ENCODE measurements at places on chromosomes 11 and 22. TPM values are rescaled to one million over a fixed set of nuclear protein-coding genes. Genes with fewer than 3 reads are reported as not detected.
A peak's percentile ranks its signal among the peaks of the same experiment; 100 is the strongest.

- no peak for DNase-seq
These were observed 4.9 kb downstream of the ATP5MGL start for GRCh38 chr22:42635531-42635930.

PLEKHB1 gene
- 9.7 TPM for polyA plus RNA-seq

DNA sequence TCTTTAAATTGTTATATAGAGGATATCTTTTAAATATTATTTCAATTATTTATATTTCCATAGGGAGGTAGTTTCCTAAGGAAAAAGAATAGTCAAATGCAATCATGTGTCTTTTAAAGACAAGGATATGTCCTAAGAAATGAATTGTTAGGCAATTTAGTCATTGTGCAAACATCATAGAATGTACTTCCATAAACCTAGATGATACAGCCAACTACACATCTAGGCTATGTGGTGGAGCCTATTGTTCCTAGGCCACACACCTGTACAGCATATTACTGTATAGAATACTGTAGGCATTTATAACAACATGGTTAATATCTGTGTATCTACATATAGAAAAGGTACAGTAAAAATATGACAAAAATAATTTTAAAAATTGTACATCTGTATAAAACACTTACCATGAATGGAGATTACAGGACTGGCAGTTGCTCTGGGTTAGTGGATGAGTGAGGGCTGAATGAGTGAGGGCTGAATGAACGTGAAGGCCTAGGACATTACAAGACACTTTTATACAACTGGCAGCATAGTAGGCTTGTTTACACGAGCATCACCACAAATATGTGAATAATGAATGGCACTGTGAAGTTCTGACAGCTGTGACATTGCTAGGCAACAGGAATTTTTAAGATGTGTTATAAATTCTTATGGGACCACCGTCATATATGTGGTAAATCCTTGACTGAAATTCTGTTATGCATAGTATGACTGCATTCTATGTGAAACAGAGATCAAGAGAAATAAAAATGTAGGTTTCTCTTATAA is 1879.0 kb upstream of the RAG2 start:
- DNase-seq = no peak

NXPE2 gene
- polyA plus RNA-seq = not detected

DNA sequence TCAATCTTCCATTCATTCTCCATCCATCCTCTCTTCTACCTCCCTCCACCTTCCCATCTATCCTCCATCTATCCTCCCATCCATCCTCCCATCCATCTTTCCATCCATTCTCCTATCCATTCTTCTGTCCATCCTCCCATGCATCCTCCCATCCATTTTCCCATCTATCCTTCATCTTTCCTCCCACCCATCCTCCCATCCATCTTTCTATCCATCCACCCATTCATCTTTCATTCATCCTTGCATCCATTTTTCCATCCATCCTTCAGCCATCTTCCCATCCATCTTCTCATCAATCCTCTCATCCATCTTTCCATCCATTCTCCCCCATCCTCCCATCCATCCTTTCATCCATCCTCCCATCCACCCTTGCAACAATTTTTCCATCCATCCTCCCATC is 27.5 kb downstream of the IGLL1 start:
- no peak for DNase-seq

- peak; percentile 41 for DNase-seq
These were observed 6.1 kb downstream of the C11orf91 start for GRCh38 chr11:33694346-33695050.

GRCh38 chr11:91421641-91422040 is 803.0 kb upstream of the FAT3 start:
- no peak for DNase-seq

GRCh38 chr11:111010391-111011274 is 234.9 kb upstream of the POU2AF2 start:
- no peak for DNase-seq

DNA sequence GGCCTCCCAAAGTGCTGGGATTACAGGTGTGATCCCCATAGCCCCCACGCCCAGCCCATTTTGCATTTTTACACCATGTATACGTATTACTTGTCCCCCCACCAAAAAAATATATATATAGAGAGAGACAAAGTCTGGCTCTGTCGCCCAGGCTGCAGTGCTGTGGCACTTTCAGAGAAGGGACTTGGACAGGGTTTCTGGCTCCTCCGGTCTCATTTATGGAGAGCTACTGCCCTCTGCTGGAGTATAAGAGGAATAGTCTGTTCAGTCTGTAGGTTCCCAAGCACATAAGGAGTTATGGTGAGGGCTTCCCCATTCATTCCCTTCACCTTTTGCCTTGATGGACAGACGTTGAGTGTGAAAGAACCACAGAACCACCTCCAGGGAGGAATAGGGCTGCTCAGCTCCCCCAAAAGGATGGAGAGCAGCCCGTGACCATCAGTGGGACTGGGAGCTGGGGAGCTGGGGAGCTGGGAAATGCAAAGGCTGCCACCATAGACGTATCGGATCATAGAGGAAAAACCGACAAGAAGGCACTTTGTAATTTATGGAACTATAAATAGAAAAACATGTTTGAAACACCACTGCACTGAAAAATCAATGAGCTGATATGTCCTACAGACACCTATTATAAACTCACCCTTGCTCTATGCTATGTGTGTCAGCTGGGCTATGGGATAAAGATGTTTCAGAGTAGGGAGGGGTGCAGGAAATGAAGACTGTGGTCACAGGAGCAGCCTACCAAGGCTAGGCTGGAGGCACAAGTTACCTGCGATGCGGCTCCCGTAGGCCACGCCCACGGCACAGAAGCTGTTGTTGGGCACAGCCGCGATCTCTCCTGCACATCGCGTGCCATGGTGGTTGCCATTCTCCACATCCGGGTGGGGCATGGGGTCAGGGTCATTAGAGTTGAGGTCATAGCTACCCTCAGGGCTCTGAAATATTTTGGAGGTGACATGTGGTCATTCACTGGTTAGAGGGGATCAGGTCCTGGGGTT is 5.2 kb downstream of the PCSK7 start:
- peak; percentile 84 for DNase-seq

DNA sequence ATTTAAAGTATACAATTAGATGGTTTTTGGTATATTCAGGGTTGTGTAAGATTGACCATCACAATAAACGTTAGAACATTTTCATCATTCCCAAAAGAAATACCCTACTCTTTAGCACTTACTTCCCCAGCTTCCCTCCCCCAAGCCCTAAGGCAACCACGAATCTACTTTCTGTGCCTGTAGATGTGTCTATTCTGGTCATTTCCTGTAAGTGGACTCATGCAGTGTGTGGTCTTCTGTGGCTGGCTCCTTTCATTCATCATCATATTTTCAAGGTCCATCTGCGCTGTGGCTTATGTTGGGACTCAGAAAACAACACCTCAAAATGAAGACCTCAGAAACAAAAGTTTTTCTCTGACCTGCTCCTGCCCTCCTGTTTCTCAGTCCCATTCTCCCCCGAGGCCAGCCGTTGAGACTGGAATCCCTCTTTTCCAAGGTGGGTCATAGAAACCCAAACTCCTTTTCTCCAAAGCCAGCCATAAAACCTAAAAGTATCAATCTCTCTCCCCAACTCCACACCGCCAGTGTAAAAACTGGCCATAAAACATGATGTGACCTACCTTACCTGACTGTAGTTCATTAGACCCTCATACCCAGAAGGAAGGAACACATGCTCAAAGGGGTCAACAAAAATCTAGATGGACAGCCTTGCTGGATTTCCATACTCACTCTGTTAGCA is 12.9 kb upstream of the TMPRSS13 start:
- DNase-seq = no peak

GRCh38 chr11:19301361-19301760 is 60.6 kb upstream of the E2F8 start:
- DNase-seq = no peak

TMEM45B gene
- polyA plus RNA-seq = not detected

DNA sequence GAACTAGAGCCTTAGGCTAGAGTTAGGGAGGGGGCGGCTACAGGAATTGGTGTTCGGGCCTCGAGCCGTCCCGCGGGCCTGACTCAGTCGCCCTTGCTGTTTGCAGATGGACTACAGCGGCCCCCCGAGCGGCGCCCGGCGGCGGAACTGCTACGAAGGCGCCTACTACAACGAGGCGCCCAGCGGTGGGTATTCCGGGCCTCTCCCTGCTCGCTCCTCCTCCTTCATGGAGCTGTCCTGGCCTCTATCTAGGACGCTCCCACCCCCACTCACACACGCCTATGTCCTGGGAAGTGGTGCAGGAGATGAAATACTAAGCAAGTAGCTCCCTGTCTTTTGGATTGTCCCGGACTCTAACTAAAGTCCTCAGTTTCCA is 1.4 kb downstream of the MYOD1 start:
- DNase-seq = peak; percentile 65

IL18BP gene
- 5.0 TPM for polyA plus RNA-seq

DNA sequence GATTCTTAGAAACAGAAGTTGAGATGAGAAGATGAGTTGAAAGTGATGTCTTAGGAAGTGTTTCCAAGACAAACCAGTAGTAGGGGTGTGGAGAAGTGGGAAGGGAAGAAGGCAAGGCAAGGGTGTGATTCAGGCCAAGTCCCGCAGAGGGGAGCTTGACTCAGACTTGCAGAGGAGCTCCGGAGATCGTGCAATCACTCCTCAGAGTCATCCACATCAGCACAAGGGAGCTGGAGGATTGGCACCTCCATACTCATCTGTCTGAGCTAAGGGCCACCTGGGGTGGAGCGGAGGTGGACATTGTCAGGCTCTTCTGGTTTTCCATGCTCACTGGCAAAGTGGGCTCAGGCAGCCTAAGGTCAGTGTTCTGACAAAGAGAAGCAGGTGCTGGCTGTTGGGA is 44.4 kb downstream of the CHRDL2 start:
- no peak for DNase-seq

MYRF gene
- polyA plus RNA-seq = 1.8 TPM

PYGM gene
- 0.08 TPM for polyA plus RNA-seq

DNA sequence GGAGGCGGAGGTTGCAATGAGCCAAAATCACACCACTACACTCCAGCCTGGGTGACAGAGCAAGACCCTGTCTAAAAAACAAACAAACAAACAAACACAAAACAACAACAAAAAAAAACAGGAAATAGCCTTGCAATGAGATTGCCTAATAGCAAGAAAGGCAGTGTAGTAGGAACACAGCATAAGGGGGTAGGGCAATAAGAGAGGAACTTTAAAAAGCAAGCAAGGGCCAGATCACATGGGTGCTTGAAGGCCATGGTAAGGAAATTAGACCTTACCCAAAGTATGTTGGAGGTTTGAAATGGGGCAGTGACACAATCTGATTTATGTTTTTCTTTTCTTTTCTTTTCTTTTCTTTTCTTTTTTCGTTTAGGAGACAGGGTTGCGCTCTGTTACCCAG is 34.7 kb upstream of the NRIP3 start:
- DNase-seq = no peak

DNA sequence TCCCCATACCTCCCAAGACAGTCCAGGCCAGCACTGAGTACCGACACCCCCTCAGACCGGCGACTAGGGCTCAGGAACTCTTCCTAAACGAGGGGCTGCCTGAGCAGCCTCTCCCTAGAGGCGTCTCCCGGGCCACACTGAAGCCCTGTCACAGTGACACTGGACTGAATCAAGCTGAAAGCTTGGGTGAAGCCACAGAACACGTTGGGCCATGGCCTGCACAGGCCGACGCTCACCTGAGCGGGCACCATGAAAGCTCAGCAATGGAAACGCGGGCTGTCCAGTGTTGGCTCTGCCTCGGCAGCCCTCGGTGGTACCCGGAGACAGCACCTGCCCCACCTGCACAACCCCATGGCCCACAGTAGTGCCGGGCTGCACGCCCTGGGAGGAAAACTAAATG is 42.7 kb upstream of the MOB2 start:
- no peak for DNase-seq

DNA sequence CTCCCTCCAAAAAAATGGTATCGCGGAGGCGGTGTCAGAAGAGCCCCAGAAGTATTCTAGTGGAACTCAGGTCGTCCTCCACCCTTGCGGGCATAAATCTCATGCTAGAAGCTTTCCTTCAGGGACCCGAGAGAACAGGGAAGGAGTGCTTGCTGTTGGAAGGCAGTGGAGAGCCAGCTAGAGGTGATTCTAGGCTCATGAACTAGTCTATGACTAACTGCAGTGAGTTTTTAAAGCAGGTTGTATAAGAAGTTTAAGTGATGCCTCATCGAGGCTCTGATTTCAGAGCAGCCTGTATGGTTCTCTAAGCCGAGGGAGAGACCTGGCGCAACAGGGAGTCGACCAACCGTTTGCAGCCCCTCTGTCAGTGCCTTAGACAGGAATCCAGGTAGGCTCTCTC is 85.7 kb downstream of the TBC1D22A start:
- no peak for DNase-seq

NRIP3 gene
- polyA plus RNA-seq = 2.6 TPM

DNA sequence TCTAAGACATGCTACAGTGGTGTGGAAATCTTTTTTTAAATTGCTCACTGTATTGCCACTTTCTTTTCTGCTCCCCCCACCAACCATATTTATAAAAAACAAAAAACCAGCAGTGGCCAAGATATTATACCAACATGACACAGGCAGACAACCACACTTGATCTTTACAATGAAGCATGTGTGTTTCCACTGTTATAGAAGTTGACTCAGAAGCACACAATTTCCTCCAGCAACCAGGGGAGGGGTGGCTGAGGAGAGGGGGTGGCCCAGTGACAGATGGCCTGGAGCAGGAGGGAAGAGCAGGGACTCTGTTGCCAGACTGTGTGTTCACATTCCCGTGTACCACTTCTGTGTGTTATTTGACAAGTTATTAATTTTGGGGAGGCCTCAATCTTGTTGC is 14.8 kb downstream of the CD59 start:
- DNase-seq = no peak

DNA sequence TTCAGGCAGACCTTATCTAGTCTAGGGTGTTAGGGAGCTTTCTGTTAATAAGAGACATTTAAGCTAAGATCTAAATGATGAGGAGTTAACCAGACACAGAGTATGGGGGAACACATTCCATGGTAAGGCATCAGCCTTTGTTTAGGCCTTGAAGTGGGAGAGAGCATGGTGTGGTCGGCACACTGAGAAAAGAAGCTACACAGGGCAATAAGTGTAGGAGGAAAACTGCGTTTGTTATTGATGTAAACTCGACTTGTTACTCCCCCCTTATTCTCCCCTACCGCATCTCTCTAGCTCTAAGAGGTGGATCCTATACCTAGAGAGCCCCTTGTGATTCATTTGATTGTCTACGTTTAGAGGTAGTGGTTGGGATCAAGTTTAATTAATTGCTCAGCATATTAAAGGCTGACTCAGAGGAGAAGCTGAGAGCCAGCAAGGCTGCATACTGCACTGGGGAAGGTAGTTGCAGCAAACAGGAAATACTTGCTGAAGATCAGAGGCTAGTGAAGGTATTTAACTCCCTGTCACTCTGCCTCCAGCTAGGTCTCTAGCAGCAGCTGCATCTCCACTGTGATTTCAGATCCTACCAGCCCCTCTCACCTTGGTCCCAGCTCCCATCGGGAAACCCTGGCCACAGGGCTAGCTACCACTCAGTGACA is 86.8 kb upstream of the TEAD1 start:
- DNase-seq = no peak

TRIM6 gene
- polyA plus RNA-seq = 0.46 TPM

GRCh38 chr11:18264677-18265555 is 1.1 kb upstream of the SAA1 start:
- no peak for DNase-seq

FAU gene
- polyA plus RNA-seq = 1,210 TPM

- no peak for DNase-seq
These were observed 419.4 kb downstream of the SHANK2 start for GRCh38 chr11:70833011-70833410.

All from SK-N-SH (cell line).